Stimulated activated CD4-positive, alpha-beta T cell treated with anti-CD3 and anti-CD28 coated beads, Interleukin-1b, Interleukin-23, amount 100 ng/mL, for 1 hour (primary cell): ENCODE measurements at places on chromosomes 3 and 15.

DNA sequence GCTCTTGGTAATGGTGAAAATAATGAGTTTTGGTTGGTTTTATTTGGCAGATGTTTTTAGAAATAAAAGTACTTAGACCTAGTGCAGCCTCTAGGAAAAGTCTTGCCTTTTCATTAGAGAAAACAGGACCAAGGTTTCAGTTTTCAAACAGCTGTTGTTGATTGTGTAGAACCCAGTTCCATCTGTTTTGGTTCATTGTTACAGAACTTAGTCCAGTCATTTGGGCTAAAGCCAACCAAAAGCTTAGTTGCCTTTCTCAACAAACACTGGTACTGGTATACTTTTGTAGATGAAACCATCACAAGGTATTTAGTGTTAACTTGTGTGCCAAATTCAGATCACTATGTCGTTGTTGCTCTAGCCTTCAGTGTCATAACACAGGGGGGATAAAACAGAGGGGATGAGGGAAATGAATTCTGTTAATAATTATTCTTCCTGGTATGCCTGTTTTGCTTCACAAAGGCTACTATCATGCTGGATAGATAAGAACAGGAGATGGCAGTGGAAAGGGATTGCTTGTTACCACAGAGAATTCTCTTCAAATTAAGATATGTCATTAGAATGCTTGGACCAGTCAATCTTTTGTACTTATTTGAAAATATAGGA is 12.6 kb upstream of the APH1B start:
- no peak for DNase-seq

DNA sequence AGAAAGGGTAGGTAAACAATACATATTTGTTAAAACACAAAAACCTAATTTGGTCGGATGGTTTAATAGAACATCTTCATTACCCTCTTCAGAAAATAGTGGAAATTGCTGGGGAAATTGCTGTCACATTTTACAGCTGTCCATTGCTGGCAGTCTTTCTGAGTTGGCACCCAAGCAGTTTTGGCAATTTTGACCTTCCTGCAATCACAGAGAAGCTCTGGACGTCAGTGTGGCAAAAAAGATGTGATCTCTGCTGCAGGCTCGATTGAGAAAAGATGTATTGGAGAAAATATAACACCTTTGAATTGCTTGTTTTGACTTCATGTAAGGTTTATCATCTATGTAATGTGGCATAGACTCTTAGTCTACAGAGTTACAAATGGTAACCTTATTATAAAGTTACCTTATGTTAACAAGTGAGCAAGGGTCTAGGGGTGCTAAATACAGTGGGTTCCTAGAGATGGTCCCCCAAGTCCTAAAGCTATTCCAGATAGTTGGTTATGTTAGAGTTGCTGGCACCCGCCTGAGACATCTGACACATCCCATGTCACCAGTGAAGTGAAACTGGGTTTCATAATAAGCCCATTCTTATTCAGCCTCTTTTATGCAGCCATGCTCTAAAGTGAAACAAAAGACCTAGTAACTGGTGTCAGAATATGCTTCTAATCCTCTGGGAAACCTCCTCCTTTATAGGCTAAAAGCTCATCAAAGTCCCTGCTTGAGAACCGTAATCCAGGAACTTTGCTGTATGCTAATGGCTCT is 14.0 kb downstream of the UBE2E1 start:
- DNase-seq: no peak

DNA sequence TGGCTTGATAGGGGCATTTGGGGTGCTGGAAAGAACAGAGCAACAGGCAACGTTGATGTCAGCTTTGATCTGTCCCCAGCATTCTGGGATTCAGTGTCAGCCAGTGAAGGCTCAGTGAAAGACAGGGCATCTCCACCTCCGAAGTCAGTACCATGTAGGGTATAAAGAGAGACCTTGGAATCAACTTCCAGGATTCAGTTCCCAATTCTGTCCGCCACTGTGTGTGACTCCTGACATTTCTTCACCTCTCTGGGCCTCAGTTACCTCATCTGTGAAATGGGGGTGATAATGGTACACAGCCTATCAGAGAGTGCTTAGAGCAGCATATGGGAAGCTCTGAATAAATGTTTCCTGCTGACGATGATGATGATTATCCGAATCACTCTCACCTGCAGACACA is 55.6 kb upstream of the FLNB start:
- no peak for DNase-seq

GRCh38 chr15:40065166-40065565 is 26.2 kb upstream of the SRP14 start:
- DNase-seq: no peak

- no peak for DNase-seq
Measured at GRCh38 chr3:35932995-35933394, 293.7 kb downstream of the ARPP21 start.

- DNase-seq: no peak
Measured at GRCh38 chr15:99571299-99571698, 5.5 kb downstream of the MEF2A start.

DNA sequence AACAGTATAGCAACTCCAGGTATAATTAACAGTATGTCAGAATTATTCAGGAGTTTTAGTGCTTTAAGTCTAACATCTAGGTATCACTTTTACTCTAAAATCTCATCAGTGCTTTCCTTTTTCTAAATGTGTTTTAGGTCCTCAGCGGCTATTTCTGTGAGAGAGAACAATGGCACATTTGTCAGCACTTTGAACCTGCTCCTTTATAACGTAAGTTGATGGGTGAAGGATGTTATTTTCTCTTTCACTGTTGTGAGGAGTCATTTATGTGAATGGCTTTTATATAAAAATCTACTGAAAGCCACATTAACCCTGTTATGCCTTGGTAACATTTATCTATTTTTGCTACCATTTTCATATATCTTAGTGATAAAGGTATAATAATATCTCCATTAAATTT is 22.8 kb downstream of the ZPLD1 start:
- no peak for DNase-seq

DNA sequence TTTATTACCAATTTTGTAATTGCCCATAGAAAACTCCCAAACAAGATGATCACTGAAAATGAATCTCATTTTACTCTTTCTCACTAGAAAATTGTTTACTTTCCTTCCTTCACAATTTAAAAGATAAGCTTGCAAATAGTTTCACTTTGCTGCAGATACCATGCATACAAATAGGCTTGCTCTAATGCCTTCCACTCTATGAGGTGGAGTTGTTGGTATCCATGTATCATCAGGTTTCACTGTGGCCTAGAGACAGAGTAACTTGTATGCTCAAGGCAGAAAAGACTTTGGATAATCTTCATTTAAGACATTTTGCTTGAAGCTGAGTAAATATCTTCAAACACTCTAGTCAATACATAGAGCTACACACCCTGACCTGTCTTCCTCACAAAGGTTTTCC is 60.8 kb downstream of the RYK start:
- no peak for DNase-seq

DNA sequence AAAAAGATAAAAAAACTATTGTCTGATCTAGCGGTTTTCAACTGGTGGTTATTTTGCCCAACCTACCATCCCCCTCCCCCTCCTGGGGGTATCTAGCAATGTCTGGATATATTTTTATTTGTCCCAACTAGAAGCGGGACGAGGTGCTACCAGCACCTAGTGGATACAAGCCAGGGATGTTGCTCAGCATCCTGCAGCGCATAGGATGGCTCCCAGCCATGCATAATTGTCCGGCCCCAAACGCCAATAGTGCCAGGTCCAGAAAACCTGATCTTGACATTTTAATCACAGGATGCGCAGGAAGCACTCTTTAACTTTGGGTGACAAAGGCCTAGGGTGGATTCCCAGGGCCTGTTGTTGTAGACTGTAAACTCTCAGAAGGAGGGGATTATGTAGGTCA is 17.0 kb upstream of the ARL8B start:
- no peak for DNase-seq

- no peak for DNase-seq
Measured at GRCh38 chr15:77870195-77871065, 207.1 kb downstream of the TBC1D2B start.

GRCh38 chr15:53414167-53414566 is 345.3 kb downstream of the WDR72 start:
- no peak for DNase-seq

DNA sequence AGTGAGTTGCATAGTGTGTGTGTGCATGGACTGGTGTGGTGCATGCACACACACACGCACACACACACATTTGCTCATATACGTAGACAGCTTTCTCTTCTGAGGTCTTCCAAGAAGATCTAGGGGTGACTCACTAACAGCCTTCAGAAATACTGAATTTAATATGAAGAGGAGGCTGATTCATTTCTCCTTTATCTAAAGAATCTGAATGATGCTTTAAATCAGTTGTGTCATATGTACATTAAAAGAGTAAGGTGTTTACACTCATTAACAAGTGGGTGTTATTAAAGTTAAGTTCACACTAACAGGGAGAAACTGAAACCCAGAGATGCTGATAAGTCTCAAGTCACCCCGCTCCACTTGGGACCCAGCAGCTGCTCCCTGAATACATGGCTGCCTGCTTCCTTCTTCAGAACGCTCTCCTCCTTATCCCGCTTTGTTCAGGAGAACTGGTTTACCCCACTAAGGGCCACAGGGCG is 22.0 kb downstream of the TMPRSS7 start:
- DNase-seq: no peak

DNA sequence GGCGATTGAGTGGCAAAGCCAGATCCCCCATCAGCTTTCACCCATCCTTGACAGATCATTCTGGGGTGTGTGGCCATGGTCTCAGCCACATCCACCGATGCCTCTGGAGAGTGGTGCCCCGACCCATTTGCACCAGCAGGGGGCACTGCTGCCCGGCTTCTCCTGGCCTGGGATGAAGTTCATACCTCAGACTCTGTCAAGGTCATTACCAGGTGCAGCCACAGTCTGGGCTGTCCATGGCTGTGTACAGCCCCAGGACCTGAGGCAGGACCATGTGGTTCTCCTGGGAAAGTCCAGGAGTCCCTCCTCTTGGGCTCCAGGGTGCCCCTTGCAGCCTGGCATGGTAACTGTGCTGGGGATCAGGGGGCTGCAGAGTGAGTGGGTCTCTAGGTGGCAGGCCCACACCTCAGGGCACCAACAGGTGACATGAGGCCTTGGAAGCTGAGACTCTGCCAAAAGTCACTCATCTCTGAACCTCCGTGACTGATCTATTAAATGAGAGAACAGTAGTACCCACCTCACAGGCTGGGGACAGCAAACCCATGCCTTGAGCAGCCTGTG is 67.2 kb downstream of the CACNA2D2 start:
- DNase-seq: peak; percentile 17

DNA sequence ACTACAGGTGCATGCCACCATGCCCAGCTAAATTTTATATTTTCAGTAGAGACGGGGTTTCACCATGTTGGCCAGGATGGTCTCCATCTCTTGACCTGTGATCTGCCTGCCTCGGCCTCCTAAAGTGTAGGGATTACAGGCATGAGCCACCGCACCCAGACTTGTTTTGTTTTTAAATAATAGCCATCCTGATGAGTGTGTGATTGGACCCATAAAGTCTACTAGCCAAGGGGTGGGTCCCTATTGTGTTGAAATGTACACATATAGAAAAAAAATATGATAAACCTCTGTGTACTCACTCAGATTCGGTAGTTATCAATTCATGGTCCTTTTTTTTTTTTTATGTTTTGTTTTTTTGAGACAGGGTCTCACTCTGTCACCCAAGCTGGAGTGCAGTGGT is 17.3 kb downstream of the ZNF592 start:
- DNase-seq: no peak

GRCh38 chr15:43958861-43959330 is 132.1 kb downstream of the WDR76 start:
- DNase-seq: no peak

DNA sequence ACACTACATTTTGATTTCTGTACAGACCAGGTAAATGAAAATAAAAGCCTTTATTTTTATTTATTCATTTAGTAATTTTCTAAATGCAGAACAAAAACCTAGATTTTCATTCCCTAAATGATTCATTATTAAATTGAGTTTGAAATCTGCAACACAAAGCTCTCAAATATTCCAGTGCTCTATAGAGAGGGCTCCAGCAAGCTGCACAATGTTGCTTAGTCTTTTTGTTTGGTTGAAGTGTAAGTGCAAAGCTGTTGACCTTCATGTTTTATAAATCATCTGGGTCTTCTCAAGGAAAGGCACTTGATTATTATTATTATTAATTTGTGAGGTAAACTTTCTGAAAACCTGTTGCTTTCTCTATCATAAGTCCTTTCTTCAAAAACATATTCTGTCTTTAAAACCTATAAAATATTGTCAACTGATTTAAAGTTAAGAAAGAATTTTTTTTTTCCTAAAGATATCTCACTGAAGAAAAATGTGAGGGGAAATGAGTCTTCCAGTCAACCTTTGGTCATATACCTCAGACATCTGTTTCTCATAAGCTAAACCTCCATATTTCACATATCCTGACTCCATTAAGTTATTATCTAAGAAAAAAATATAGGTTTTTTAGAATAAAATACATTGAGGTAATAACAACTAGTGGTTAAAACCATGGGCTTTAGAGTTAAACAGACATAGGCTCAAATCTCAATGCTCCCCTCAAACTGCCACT is 100.7 kb downstream of the ZIC4 start:
- DNase-seq: no peak

DNA sequence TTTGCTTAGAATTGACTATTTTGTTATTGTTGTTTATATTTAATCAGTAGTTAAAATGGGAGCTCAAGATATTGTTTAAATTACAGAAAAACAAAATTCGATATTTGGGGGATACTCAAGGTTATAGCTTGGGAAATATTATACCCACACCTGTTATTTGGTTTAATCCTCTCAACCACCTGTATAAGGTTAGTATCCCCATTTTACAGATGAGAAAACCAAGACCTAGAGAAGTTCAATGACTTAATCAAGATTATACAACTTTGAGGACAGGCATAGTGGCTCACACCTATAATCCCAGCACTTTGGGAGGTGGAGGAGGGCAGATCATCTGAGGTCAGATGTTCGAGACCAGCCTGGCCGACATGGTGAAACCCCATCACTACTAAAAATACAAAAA is 39.8 kb upstream of the CA12 start:
- DNase-seq: no peak

DNA sequence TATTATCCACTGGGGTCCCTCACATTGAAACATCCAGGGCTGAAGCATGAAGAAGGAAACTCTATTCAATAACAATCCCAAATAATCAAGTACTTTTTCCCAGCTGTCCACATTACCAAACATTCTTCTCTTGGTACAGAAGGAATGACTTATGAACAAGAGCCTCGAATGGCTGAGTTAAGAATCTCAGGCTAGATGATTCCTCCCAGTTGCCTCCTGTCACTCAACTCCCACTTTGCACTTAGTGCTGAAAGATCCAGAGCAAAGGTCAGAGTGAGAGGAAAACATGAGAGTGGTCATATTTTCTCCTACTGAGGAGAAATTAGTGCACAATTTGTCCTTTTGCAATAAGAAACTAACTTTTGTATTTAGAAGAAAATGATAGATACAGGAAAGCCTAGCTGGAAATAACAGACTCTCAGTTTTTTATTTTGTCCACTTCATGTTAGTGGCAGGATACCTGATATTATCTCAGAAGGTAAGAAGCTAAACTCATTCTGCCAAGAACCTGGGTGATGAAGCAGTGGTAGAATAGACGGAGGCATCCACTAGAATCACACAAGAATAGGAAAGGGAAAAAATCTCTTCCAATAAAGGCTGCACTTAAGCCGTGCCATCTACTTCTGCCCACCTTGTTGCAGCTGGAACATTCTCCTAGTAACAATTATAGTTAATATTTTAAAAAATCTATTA is 46.2 kb downstream of the GADL1 start:
- DNase-seq: no peak
